GM03348 (cell line): ENCODE measurements at places on chromosomes 5 and 9.

GRCh38 chr9:121199921-121200320 is 1.7 kb downstream of the RAB14 start:
- DNase-seq = no peak

DNA sequence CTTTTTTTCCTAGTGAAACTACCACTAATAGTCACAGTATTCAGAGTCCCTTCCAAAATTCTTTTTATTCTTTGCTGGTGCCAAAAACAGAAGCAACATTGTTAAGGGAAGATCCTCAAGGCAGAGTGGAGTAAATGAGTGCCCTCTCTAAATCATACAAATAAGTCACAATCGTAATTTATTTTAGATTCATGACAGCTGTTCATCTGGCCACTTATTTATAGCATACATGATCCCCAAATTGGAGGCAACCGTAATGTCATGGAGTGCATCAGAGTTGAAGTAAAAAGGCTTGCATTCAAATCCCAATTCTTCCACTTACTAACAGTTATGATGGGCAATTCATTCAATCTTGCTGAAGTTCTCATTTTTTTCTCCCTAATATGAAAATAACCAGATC is 33.4 kb downstream of the POLK start:
- no peak for DNase-seq

DNA sequence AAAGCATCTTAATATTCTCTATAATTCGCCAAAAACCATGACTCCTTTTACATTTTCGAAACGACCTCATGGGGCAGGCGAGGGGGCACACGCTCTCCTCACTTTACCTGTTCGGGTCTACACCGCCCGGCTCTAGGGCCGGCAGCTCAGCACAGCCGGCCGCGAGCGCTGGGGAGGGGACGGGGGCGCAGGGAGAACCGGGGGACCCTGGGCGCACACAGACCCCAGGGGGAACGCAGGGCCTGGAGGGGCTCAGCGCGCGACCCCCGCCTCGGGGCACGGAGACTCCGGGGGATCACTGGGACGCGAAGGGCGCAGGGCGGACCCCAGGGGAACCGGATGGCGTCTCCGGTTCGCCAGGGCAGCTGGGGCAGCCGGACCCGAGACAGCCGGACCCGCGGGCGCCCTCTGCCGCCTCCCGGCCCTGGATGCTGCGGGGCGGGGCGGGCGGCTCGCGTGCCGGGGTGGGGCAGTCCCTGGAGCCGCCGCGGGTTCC is at the start of gene AHRR:
TSS of gene AHRR (plus strand) at position 485 of the 496 bp plus-strand sequence. CDS start 22,189 bp downstream, outside the sequence.
- DNase-seq = peak; percentile 98

DNA sequence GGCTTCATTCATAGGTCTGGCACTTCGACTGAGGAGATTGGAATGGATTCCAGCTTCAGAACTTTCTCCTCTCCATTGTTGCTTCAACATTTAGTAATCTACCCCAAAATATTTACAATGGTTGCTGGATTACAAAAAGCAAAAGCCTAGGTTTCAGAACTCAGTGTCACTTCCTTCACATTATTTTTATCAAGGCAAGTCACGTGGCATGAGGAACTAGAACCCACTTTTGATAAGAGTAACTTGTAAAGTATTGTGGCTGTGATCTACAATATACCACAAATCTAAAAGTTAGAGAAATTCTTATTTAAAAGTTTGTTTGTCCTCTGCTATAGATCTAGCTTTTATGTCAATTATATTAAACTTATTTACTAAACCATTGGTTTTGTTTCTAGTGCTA is 39.7 kb upstream of the ANKDD1B start:
- DNase-seq = no peak

- DNase-seq = peak; percentile 62
Measured at GRCh38 chr5:153562189-153562588, 71.7 kb downstream of the GRIA1 start.

GRCh38 chr5:13866792-13867191 is 77.7 kb downstream of the DNAH5 start:
- peak; percentile 36 for DNase-seq

GRCh38 chr9:128208386-128208785 is 5.2 kb downstream of the DNM1 start:
- DNase-seq = no peak

DNA sequence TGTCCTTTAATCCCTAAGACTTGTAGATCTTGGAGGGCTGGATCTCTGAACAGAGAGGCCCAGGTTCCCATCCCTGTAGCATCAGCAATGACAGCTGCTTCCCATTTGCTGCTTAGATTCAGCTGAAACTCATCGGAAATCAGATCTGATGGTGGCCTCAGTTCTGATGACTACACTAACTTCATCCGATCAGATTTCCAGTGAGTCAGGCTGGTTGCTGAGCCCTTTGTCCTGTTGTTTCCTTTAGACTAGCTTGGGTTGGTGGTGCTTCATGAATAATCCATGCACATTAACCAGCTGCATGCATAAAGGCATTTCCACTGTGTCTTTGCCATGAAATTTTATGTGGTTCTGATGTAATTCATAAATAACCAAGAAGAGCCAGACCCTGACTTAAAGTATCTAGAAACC is 195.2 kb upstream of the TUT7 start:
- DNase-seq = peak; percentile 60

- DNase-seq = no peak
Measured at GRCh38 chr5:80931411-80931810, 28.8 kb upstream of the RASGRF2 start.

GRCh38 chr5:98349251-98349989 is 424.0 kb upstream of the RGMB start:
- peak; percentile 52 for DNase-seq

DNA sequence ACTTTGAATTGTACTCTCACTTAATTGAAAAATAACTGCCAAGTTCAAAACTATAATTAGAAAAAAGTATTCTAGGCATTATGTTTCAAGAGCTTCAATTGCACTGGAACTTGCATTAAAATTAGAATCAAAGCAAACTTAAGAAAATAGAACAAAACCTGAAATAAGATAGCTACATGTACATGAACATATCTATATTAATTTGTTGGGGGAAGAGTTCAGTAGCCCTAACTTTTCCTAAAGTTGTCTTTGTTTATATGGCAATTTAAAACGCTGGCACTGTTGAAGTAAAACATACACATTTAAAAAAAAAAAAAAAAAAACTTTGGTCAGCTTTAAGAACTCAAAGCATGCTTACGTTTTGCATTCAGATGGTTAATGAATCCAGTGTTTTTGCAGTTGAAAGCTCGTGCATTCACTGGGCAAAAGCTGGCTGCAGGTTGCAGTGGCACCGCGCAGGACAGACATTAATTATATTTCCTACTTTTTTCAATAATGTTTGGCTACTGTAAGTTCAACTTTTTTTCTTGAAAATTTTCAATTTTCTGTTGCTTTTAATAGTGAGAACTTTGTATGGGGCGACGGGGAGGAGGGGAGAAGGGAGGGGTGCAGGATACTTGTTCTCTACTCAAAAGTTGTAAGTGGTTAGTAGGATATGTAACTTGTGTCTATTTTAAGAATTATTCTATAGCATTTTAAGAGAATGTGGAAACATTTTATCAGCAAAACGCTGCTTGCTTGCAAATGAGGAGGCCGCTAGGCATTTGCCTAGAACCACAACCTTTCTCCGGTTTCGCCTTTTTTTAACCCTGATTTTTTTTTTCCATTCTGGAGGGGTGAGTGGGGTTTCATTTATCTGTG is 3.9 kb downstream of the NR2F1 start:
- no peak for DNase-seq

- no peak for DNase-seq
Measured at GRCh38 chr5:58108511-58108910, 351.4 kb downstream of the PLK2 start.

DNA sequence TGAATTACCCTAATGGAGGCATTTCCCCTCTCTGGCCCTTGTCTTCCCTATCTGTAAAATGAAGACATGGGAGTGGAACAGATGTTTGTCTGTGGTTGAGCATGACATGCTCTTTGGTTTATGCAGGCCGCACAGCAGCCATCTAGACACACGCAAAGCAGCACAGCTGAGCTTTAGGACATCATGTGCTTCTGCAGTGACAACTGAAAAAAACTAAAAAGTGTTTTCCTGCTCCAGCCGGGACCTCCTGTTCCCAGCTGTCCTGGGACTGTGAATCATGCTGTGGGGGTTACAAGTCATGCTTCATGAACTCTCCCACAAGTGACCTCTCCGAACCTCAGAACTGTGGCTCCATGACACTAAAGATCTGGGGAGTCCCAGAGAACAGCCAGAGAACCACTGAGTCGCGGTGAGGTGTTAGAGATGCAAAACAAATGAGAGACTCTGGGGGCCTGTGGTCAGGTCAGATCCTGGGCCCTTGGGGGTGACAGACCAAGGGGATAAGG is 1.7 kb downstream of the SMIM3 start:
- no peak for DNase-seq

- peak; percentile 79 for DNase-seq
Measured at GRCh38 chr9:116661037-116661954, 25.8 kb upstream of the TRIM32 start.

GRCh38 chr5:81754621-81755020 is 3.7 kb upstream of the SSBP2 start:
- DNase-seq = no peak

- peak; percentile 4 for DNase-seq
Measured at GRCh38 chr9:126125992-126126409, 200.6 kb upstream of the MVB12B start.

GRCh38 chr5:149445739-149446369 is 66.8 kb upstream of the IL17B start:
- DNase-seq = peak; percentile 91

GRCh38 chr5:59177644-59178043 is 594.8 kb downstream of the RAB3C start:
- no peak for DNase-seq

GRCh38 chr5:155765715-155766114 is 561.2 kb upstream of the SGCD start:
- DNase-seq = no peak

GRCh38 chr5:148805326-148806290 is 20.8 kb upstream of the ADRB2 start:
- no peak for DNase-seq

- DNase-seq = peak; percentile 31
Measured at GRCh38 chr9:36443581-36443980, 43.5 kb upstream of the RNF38 start.

DNA sequence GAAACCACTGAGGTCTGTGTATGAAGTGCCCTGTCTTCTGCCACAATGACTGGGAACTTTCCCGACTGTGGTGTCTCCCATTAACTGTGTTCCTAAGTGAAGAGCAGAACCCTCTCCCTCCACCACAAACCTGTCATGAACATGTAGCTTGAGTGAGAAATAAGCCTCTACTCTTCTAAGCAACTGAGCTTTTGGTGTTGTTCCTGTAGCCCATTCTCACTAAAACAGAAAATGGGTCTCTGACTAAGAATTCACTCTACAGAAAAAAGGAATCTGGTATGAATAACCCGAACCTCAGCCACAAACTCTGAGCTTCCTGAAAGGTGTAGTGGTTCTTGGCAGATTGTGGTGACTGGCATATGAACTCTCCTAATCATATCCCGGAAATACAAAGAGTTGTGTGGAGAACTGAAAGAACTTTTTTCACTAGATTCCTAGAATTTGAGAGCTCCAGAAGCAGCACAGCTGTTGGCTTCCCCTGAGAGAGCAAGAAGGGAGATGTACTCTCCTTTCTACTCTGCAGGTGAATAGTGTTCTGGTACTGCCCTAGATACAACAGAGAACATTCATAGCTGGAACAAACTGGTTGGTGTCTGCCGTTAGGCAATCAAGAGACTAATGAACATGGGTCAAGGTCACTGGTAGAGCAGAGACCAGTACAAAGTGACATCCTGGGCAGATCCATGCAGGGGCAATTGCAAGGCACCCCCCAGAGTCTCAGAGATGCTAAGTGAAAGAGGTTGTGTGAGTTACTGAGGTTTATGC is 283.8 kb downstream of the PDE4D start:
- DNase-seq = no peak

- DNase-seq = no peak
Measured at GRCh38 chr9:6816581-6816980, 58.8 kb downstream of the KDM4C start.

DNA sequence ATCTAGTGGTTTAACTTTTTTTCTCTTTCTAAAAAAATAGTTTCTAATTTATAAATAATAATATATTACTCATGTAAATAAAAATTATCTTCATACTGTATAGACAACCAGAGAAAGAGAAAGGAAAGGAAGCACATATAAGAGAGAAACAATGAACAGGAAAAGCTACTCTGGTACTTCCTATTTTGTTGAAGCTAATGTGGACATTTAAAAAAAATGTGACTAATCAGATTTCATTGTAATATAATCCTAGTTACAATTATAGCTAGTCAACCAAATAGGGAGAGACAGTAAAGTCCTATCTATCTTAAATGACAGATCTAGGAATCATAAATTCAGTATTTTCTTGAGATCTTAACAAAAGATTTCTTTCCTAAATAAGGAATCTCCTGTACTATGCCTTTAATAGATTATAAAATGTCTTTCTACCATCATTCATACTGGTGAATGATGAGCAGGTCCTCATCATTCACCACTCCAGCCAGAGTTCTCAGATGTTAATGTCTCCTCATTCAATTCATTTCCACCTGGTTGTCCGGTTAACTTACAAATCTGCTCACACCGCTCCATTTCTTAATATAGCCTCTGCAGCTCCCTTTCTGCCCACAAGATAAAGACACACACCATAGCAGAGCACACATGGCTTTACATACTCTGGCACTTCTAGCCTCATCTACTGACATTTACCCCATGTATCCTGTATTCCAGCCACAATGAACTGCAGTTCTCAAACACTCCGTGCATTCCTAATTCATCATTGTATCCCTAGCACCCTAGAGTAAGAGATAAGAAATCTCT is 30.9 kb downstream of the ZFR start:
- no peak for DNase-seq

DNA sequence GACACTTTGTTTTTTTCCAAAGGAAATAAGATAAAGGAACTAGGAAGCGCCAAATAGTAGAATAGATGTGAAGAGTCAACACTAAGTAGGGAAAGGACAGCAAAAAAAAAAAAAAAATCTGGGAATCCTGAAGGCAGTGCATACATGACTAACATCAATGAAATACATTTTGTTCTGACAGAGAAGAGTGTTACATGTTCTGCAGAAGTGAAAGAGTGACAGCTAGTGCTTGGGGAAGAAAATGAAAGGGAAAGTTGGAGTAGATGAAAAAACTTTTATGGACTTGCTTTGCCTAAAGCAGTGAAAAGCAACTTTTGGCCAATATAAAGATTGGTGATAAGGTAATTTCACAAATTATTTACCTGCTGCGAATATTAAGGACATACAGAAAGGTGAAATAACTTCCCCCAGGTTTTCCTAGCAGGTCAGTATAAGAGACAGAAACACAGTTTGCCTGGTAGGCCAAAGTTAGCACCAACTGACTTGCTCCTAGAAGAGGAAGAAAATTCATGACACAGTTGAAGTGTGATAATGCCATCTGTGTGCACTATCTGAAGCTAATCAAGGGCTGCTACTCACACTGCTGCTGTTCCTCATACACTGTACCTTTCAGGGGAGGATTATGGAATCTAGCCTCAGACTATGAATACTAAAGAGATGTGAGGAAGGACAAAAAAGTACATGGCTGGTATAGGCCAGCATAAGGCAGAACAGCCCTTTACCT is 38.6 kb downstream of the RANBP6 start:
- no peak for DNase-seq
